Stimulated activated CD4-positive, alpha-beta T cell treated with anti-CD3 and anti-CD28 coated beads, Interleukin-1b, Interleukin-23, amount 100 ng/mL, for 4 hours (primary cell): ENCODE measurements at places on chromosomes 6 and 20.

DNA sequence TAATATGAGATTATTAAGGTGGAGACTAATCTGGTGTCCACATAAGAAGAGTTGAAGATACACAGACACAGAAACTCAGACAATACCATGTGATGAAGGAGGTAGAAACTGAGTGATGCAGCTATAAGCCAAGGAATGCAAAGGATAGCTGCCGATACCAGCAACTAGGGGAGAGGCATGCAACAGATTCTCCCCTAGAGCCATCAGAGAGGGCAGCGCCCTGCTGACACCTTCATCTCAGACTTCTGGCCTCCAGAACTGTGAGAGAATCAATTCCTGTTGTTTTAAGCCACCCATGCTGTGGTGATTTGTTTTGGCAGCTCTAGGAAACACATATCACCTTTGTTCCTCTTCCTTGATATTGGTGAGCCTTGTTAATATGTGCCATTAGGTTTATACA is 41.5 kb downstream of the STXBP5 start:
- DNase-seq = no peak

- no peak for DNase-seq
These were observed 204.0 kb upstream of the MOCS1 start for GRCh38 chr6:40138273-40138720.

GRCh38 chr20:17761604-17762003 is 61.8 kb downstream of the BANF2 start:
- DNase-seq = no peak

GRCh38 chr6:80465513-80465912 is 359.0 kb downstream of the BCKDHB start:
- DNase-seq = no peak

DNA sequence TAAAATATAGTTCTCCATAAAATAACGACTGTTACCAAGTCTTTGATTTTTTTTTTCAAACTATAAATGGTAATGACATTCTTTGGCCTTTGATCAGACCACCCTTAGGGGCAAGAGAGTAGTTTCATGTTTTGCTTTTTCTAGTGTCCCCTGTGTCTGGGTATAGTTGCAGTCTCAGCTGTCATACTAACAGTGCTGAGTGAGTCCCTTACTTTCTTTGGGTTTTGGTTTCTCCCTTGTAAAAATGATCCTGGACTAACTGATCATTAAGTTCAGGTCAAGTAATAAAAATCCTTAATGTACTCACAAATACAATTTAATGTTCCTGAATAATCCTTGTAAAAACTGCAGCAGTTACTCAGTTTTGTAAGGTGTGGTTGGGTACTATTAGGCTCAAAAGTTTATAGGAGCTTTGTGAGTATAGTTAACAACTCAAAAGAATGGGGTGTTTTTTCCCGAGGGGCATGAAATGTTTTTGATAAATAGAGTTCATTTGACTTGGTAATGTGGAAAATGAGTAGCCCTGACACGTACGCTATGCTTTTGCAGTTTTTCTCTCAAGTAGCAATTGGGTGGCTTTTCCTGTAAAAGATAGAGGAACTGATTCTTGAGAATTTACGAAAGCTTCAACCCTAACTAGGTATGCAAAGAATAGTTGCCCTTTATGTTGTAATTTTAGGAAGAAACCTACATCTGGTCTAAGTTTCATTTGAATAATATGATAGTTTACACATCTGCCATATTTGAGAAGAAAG is 6.2 kb downstream of the PTPN1 start:
- DNase-seq = no peak
